NCI-H510A (cell line): ENCODE measurements at places on chromosomes 13 and 19.

DNA sequence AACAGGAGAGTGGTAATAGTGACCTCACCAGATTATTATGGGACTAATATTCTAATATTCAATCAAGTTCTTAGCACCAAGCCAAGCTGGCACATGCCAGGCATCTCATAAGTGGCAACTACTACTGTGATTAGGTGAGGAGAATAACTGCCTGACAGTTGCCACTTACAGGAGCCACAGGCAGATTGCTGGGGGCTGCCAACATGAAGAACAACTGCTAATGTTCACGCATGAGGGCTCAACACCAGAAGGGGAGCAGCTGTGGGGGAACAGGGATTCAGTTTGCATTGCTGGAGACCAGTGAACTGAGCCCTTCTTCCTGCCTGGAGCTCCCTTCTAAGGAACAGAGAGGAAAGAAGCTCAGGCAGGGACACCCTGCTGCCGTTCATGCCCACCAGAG, 504.5 kb downstream of the FOXO1 start:
- no peak for DNase-seq

DNA sequence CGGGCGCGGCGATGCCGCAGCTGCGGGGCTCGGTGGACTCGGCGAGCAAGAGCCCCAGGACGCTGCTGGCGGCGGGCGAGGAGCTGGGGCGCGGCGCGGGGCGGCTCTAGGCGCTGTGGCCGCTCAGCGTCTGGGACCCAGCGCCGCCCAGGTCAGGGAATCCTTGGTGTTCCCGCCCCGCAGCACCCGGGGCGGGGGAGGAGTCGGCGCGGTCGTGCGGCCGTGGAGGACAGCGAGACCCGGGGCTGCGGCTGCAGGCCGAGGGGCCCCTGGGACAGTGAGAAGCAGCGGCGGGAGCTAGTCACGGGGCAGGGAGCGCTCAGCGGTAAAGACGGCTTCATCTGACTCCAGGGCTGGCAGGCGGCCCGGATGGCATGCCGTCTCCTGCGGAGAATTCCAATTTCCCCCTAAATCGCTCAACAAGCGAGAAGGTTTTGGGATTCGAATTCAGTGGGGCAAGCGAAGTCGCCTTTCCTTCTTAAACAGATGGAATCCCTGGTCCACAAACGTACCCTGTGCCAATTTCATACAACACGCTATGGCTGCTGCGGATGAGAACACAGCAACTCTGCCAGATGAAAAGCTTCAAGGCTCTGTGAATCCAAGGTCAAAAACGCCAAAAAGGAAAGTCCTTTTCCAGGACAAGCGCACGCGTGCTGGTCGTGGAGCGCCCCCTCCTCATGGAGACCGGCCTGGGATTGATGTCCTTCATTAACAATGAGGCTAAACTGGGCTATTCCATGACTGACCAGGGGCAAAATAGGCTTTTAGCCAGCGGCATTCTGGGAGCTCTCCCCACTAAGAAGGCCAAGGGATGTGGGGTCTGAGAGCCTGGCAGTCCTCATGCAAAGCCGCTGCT, 4.2 kb upstream of the ZSCAN4 start:
- no peak for DNase-seq

- DNase-seq, result no peak
Measured at GRCh38 chr19:16285769-16286498, 38.7 kb upstream of the KLF2 start.

- DNase-seq, result no peak
Measured at GRCh38 chr19:2345794-2346663, 14.0 kb upstream of the TMPRSS9 start.

GRCh38 chr19:29687897-29688728, 22.9 kb downstream of the PLEKHF1 start:
- no peak for DNase-seq

GRCh38 chr13:42361701-42362100, 89.7 kb downstream of the AKAP11 start:
- no peak for DNase-seq

DNA sequence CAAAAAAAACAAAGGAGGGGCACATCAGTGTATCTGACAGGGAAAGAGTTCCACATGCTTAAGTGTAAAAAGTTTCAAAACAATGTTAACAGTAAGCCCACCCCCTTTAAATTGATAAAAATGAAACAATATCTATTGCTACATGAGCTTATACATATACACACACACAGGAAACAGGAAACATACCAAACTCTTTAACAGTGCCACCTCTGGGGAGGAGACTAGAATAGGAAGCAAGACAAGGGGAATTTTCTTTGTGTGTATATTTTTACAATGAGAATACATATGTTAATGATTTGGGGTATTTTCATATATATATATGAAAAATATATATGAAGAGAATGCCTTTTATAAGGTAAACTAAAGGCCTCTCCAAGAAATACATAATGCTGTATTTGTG, 44.7 kb downstream of the TPT1 start:
- DNase-seq, result no peak

GRCh38 chr13:19020988-19021387, 160.6 kb downstream of the TUBA3C start:
- DNase-seq, result no peak

DNA sequence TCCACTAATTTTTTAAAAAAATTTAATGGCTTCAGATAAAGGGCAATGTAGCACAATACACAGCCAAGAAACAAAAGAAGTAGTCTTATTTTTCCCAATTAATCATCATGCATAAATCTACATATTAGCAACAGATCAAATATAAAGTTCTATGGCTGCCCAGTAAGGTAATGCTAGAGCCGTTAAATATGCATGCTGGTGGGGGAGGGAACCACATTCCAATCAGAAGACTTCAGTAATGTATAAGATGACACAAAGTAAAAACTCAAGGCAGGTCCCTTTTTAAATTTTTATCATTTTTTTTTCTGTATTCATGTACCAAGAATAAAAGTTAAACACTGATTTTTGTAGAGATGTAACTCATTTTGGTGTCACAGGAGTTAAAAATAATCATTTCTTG, 62.0 kb downstream of the MPHOSPH8 start:
- DNase-seq, result no peak

GRCh38 chr19:55670280-55671053, 4.6 kb upstream of the EPN1 start:
- no peak for DNase-seq

- no peak for DNase-seq
Measured at GRCh38 chr13:46748300-46748699, 48.7 kb downstream of the ESD start.

- no peak for DNase-seq
Measured at GRCh38 chr13:33388286-33388998, 102.9 kb upstream of the STARD13 start.

- no peak for DNase-seq
Measured at GRCh38 chr13:94234738-94235137, 244.7 kb downstream of the DCT start.

- DNase-seq, result no peak
Measured at GRCh38 chr19:6433663-6434062, at the start of gene SLC25A41. Gene SLC25A41 (minus strand): TSS chr19:6433763. CDS start chr19:6433693, 70 bp downstream.

DNA sequence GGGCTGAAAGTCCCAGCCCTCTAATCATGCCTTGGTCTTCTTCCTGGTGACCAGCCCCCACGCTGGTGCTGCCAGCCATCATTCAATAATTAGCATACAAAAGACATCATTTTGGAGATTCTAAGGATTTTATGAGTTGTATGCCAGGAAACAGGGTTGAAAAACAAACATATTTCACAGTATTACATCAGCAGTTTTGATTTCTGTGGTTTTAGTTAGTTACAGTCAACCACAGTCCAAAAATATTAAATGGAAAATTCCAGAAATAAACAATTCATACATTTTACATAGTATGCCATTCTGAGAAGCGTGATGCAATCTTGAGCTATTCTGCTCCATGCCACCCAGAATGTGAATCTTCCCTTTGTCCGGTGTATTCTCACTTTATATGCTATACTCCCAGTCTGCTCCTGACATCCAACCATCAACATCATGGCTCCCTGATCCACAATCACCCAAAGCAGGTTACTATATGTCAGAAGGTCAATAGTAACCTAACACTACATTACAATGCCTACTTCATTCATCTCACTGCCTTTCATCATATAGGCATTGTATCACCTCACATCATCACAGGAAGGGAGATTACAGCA, 49.2 kb downstream of the STOML3 start:
- DNase-seq, result no peak

DNA sequence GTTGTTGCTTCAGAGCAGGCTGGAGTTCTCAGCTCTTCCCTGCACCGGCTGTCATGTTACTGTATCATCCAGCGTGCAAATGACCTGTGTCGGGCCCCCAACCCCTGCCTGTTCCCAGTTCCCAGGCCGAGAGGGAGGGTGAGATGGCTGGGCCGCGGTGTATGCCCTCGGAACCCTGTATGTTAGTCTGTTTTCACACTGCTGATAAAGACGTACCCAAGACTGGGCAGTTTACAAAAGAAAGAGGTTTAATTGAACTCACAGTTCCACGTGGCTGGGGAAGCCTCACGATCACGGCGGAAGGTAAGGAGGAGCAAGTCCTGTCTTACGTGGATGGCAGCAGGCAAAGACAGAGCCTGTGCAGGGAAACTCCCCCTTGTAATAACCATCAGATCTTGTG, 10.9 kb downstream of the TMEM255B start:
- DNase-seq, result no peak

DNA sequence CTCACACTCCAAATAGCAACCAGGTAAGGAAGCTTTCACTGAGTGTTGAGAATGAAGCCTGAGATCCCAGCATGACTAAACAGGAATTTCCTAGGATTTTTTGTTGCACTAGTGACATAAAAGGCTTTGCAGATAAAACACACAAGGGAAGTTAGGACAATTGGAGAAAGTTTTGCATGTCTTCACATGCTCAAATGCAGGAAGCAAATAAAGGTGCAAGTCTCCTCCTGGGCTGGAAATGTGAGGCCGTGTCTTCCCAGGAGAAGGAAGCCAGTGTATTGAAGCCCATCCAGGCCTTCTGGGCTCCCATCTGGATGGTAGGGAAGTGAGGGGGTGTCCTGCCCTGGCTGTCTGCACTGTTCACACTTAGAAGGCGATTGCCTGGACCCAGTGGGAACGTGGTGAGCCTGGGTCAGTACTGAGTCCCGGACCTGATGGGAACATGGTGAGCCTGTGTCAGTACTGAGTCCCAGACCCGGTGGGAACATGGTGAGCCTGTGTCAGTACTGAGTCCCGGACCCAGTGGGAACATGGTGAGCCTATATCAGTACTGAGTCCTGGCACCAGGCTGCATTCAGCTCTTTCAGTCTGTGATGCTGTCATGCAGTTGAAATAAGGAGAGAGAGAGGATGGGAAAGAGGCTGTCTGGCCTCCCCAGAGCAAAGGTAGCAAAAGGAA, 38.7 kb downstream of the SIAH3 start:
- no peak for DNase-seq

DNA sequence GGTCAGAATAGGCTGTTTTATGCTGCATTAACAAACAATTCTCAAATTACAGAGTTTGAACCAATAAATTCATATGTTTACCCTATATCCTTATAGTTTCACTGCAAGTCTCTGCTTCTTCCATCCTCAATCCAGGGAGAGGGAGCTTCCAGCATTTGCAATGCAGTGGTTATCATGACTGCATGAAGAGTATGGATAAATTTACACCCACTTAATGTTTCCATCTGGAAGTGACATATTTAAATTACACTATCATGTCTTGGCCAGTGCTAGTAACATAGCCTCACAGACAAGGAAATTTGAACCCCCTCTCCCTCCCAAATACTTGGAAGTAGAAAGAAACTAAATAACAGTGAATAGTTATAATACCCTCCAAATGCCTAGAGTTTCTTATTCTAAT, 33.5 kb upstream of the UFM1 start:
- DNase-seq, result no peak
